ENCODE measurements at places on chromosomes 6 and 20.

GRCh38 chr6:88493717-88494116 is 327.6 kb upstream of the CNR1 start:
- no peak for DNase-seq

GRCh38 chr20:53001498-53002301 is 29.5 kb downstream of the TSHZ2 start:
- DNase-seq: no peak

DNA sequence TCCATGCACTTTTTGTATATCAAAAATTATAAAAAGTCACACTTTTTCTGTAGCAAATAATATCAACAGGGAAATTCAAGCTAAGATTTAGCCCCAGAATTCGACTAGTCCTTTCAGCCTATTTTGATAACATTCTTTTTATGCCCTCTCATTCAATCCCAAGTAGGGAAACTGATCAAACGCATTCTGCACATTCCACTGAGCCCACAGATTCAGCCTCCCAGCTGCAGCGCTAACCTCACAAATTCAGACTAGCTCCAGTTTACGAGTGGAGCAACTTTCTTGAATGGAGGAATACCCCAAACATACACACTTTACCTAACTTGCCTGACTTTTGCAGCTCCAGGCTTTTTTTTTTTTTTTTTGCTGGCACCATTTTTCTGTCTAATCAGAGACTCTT is 70.3 kb upstream of the HEY2 start:
- DNase-seq: no peak

GRCh38 chr6:140970485-140970884 is 1162.2 kb upstream of the GJE1 start:
- DNase-seq: no peak

- DNase-seq: no peak
Measured at GRCh38 chr6:22326500-22326899, 29.7 kb upstream of the PRL start.

GRCh38 chr6:85124472-85125354 is 325.2 kb upstream of the NT5E start:
- no peak for DNase-seq

DNA sequence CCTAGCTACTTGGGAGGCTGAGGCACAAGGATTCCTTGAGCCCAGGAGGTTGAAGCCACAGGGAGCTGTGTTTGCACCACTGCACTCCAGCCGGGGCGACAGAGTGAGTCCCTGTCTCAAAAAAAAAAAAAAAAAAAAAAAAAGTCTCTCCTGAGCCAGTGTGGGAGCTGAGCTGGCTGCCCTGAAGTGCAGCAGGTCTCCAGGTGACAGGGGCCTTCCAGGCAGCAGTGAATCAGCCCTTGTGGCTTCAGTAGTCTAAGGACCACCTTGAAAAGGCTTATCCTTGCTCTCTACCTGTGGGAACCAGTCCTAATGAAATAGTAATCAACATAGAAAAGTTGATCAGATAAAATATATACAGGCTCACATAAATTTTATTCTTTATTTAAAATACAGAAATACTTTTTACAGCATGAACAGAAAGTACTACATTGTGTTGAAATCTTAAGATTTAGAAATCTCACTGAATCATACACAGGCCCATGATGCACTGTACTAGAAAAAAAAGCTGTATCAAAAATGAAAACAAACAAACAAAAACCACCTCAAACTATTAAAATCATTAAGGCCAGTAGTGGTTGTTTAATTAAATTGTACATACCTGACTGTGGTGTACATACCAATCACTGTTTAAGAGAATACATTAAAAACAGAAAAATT is 128.9 kb downstream of the SCML4 start:
- DNase-seq: no peak

- peak; percentile 15 for DNase-seq
Measured at GRCh38 chr6:98039904-98040607, 757.0 kb upstream of the MMS22L start.

DNA sequence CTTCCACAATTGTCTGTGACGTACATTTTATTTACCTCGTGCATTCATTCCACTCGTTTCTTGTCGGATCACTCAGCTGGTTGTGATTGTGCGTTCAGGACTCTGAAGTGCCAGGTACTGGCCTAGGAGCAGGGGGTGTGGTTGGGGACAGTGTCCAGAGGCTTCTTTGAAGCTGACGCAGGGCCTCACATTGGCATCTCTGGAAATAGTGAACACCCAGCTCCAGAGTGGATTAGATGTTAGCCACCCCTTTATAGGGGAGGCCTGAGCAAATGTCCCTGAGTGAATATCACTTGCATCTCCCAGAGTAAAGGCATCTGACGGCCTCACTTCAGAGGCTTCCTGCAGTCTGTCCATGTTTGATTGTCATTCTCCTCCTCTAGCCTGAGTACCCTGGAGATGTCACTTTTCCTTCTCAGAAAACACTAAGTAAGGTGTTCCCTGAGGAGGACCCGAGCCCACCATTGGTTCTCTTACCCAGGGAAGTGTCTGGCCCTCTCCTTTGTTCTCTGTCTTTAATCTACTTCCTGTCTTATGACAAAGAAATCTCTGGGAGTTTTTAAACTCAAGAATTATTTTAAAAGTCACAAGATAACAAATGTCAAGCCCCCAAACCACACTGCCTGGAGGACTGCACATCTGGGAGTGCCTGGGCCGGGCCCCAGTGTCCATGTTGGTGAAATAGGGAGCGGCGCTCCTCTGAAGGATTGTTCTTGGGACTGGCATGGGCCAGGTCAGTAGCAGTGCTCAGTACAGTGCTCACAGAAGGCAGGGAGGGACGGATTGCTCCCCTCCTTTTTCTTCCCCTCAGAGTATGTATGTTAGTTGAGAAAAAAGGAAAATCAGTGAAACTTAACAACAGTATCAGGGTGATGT is 10.8 kb downstream of the STX16 start:
- no peak for DNase-seq

- DNase-seq: no peak
Measured at GRCh38 chr6:169141671-169142537, 111.7 kb downstream of the THBS2 start.

DNA sequence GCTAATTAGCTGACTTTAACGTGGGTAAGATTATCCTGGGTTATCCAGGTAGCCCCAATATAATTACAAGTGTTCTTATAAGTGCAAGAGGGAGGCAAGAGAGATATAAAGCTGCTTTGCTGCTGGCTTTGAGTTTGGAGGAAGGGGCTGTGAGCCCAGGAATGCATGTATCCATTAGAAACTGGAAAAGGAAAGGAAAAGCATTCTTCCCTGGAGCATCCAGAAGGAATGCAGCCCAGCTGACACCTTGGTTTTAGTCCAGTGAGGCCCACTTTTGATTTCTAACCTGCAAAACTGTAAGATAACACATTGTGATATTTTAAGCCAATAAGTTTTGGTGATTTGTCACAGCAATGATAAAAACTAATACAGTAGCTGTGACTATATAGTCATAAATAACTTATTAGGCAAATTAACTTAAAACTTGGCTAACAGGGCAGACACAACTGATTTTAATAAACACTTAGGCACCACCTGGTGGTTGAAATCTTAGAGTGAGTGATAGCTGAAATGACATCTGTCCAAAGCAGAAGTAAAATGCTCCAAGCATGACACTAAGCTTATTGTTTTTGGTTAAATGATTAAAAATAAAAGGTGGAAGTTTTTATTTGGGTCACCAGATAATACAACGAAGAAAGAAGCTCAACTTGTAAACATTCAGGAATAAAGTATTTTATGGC is 35.6 kb downstream of the ADGRF4 start:
- no peak for DNase-seq

DNA sequence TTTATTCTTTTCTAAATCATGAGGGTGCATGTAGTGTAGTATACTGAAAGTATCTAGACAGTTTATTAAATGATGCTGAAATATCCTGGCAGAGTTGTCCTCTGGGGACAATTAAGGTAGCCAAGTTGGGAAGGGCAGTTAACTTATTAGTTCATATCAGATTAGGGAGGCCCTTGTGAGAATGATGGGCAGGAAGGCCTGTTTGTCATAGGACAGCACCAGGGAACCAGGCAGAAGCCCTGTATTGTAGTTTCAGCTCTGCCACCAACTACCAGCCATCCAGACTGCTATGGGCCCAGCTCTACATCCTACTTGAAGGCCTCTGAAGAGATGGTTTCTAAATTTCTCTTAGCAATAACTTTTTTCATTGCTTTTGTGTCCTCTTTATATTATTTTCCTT is 4.0 kb downstream of the MYLIP start:
- no peak for DNase-seq

DNA sequence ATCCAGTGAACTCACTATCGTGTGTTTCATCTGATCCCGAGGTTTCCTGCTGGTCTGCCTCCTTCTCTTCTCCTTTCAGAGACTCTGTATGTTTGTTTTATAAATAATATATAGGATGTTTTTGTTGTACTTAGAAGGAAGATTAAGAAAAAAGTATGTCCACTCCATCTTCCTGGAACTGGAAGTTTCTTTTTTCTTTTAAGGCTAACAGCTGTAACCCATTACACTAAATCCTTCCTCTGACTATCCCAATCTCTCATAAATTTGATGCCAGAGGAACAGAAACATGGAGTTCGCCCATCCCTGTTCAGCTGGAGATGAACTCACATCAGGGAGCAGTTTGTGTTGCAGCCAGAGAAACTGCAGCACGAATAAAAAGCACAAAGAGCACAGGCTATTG is 20.7 kb downstream of the RIPK1 start:
- DNase-seq: no peak

DNA sequence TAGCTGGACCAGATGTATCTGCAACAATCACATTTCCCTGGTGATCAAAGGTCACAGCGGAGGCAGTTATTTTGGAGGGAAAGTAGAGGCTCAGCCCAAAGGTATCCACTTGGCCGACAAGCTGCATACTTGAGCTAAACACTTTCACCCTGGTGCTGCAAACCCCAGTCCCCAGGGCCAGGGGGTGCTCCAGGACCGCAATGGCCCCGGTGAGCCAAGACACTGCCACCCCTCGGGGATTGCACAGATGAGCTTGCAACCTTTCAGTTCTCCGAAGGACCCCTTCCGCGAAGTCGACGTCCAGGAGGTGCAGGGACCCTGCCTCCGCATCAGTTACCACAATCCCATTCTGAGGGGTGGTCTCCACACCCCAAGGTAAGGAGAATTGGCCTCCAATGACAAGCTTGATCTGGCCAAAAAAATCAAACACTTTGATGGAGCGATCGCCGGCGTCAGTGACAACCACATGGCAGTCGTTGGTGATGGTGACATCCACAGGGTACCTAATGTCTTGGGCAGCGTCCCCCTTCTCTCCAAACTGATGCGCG is 823 bp downstream of the NHLRC1 start:
- no peak for DNase-seq

DNA sequence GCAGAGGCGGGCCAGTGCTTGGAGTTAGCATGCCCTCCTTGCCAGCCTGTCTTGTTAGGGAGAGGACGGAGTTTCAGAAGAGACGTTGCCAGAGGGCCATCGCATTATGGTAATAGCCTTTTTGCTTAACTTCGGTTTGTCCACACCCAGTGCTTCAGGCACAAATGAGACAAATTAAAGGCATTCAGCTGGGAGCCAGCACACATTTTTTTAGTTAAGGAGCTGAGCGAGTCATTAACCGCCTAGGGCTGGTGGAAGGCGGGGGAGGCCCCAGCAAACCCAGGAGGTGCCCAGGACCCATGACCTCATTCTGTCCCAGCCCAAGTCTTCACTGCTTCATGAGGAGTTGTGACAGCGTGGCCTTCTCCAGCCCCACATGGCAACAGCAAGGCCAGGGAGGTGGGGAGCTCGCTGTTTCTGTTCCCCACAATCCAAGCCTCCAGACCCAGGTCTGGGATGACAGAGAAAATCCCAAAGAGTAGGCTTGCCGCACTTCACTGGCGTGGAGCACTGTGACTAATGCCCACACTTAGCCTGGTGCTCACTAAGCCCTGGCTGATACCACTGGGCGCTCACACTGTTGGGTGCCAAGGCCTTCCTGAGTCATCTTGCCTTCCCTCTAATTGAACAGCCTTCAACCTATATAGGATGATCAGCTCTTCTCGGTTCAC is 237.1 kb downstream of the ANKRD60 start:
- no peak for DNase-seq

GRCh38 chr20:36101192-36101591 is 53.3 kb upstream of the EPB41L1 start:
- DNase-seq: no peak

GRCh38 chr20:58546756-58547622 is 31.8 kb upstream of the APCDD1L start:
- DNase-seq: no peak

Data from HEK293T (cell line).